ENCODE measurements at places on chromosomes 2 and 18.

GRCh38 chr2:160747501-160748170 lies 254.0 kb upstream of the RBMS1 start:
- DNase-seq = no peak

- no peak for DNase-seq
These were observed 108.5 kb upstream of the UNC80 start for GRCh38 chr2:209663139-209663538.

DNA sequence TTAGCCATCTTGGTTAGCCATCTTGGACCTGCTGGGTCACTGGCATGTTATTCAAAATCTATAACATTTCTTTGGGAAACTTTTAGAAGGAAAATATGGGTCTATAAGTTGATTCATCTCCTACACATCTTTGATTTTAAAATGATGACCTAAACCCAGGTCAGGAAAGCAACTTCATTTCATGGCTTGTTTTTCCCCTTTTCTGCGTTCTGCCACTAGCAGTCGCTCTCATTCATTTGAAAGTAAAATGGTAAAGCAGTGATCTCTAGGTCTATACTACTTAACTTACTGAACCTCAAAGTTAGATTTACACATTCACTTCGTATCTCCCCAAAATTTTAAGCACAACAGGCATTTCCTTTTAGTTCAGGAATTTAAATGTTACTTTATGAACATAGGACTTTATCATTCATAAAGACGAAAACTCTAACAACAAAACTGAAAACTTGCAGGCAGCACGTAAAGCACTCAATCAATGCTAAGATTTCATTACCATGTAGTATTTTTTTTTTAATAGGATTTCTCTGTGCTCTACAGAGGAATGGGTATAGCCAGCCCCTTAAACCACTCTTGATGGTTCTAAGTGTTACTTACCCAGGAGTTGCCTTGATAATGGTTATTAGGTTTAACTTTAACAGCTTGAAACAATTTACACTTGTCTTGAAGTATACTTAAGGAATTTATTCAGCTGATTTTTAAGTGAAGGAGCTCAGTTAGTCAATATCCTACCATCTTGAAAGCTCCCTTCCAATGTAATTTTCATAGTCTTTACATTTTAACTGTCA lies 62.5 kb downstream of the GORASP2 start:
- DNase-seq = no peak

DNA sequence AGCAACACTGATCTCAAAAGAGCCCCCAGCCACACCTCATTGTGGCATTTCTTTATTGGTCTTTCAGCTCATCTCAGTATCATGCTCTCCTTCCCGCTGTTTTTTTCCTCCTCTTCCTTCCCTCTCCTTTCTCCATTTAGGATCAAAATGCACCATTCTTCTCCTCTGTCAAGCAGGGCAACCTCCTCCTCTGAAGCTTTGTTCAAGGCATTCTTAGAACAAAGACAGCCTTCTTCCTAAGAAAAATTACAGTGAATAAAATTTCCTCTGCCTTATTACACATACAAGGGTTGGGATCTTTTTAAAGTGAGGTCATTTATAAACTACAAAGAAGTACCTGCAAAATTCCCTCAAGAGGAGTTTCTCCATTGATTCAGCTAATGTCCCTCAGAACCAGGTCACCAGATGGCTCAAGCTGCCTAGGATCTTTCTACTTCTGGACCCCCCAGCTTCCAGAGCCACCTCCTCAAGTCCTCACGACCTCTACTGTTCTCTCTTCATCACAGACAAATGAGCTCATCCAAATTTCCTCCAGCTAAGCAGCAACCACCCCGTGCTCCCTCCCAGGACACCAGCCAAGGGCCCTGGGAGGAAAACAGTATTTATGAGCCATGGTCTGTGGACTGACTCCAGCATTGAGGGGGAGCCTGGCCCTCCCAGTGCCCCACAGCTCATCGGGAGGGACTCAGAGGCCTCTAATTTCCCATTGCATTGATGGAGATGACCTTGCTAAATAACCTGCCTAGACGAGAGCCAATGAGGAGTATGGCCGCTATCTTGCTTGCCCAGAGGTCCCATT lies 18.0 kb downstream of the SFXN5 start:
- no peak for DNase-seq

DNA sequence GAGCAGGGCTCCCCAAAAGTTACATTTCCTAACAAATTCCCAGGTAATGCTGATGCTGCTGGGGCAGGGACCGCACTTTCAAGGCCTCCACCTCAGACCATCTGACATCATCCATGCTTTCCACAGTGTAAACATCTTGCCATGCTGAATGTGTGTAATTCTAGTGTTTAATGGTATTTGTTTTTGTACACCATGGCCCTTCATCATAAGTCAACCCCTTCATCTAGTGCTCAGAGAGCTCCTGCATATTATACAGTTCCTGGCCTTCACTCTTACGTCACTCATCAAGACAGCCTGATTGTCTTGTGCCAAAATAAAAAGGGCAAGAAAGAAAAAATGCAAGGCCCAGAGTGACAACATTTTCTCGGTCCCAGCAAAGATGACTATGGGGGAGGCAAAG lies 77.5 kb upstream of the ZFP36L2 start:
- no peak for DNase-seq

DNA sequence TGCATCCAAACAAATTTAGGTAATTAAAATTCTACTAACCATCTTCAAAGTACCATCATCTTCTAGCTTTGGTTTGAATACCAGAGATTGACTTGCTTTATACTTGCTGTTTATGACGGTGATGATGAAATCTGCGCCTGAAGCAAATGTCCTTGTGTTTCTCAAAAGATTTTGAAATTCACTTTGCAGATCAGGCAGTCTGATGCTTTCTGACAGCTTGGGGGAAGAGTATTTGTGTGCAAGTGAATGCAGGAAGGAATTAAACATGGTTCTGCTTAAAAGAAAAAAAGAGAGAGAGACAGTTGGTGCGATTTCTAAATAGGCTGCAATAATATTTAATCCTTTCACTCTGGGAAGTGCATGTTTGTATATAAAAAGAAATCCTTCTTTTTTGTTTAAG lies 29.6 kb downstream of the CSRNP3 start:
- DNase-seq = no peak

DNA sequence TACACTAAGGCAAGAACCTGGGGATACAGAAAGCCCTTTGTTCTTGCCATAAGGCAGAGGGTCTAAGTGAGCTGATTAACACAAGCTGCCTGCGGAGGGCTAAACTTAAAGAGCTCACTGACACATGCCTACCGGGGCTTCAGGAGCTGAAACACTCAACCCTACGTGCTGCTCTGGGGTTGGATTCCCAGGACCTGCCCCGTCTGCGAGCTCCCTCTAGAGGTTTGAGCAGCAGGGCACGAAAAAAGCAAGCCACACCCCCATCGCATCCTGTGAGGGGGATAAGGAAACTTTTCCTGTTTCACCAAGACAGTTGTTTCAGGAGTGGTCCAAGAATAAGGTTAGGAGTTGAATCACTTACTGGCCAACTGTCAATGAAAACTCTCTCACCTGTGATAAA lies 562.1 kb downstream of the TMX3 start:
- DNase-seq = no peak

- DNase-seq = no peak
These were observed 208.5 kb downstream of the SH3BP4 start for GRCh38 chr2:235160281-235160810.

GRCh38 chr18:36265015-36265414 lies 32.5 kb upstream of the FHOD3 start:
- DNase-seq = no peak

Measured in 8988T (cell line).